T-helper 1 cell (primary cell): ENCODE measurements at places on chromosomes 7 and 10.

DNA sequence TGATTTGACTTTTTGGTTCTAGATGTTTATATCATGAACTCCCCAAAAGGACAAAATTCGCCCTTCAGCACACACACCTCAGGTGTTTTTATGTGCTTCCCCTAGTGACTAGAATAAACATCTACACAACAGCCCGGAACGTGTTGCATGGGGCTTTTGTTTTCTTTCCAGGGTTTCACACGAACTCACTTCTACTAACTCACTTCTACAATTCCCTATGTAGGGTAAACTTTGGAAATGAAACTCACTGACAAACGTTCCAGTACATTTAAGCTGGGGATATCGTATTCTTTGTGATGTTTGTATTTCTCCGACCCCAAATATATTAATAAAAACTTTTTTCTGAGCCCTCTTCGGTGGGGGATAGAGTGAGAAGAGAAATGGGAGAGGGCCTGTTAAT is 1.4 kb downstream of the TRA2A start:
- DNase-seq, result peak; percentile 46

DNA sequence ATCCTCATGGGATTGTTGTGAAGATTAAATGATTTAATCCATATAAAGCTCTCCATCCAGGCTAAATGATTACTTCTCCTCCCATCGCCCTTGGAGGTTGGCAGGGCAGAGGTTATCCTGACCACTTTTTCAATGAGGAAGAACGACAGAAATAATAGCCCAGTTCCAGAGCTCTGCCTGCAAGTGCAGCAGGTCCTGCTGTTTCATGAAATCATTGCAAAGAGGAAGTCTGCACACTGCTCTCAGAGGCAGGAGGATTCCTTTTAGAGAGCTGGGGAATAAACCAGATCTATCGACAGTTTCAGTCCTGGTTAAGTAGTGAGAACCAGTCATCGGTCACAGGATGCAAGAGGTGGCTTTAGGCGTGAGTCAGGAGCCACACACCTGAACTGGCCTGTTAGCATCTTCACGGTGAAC is 25.0 kb upstream of the CDH23 start:
- DNase-seq, result no peak

DNA sequence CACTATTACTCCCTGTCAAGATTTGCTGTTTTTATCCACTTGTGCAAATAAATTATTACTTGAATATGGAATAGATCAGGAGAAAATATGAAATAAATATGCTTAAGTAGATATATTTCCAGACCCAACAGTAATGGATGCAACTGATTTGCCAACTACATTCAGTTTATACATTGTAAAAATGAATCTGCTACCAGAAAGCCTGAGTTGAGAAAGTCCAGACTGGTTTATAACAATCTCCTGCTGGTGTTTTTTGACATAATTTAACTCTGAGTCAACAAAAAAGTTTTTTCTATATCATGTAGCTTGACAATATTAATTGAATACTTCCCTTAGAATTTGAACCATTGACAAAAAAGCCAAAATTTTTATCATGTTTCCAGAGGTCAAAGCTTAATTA is 265.8 kb upstream of the SEMA3D start:
- DNase-seq, result no peak

DNA sequence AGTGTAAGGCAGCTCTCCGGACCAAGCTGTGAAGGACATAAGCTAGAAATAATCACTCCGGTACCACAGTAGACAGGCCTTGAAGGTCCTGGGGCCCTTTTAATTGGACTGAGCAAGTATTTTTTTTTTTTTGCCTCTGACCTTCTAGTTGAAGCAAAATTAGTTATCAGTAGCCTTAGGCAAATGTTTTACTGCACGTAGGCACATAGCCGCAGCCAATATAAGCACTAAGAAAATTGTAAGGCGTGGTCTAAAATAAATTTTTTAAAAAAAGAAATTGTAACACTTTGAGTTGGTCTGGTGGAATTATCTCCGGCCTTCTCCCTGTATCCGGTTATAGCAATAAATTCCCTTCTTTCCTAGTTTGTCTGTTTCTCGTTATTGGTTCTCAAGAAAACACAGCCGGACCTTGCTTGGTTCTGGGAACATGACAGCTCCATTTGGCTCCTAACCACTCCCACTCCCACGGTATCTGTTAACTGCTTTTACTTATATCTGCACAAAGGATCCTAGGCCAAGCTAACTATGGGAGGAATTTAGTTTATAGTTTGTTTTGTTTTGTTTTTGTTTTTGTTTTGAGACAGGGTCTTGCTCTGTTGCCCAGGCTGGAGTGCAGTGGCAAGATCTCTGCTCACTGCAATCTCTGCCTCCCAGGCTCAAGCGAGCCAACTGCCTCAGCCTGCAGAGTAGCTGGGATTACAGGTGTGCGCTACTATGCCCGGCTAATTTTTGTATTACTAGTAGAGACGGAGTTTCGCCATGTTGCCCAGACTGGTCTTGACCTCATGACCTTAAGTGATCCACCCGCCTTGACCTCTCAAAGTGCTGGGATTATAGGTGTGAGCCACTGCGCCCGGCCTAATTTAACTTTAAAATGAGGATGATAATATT is 124.4 kb upstream of the KIF5B start:
- DNase-seq, result no peak

DNA sequence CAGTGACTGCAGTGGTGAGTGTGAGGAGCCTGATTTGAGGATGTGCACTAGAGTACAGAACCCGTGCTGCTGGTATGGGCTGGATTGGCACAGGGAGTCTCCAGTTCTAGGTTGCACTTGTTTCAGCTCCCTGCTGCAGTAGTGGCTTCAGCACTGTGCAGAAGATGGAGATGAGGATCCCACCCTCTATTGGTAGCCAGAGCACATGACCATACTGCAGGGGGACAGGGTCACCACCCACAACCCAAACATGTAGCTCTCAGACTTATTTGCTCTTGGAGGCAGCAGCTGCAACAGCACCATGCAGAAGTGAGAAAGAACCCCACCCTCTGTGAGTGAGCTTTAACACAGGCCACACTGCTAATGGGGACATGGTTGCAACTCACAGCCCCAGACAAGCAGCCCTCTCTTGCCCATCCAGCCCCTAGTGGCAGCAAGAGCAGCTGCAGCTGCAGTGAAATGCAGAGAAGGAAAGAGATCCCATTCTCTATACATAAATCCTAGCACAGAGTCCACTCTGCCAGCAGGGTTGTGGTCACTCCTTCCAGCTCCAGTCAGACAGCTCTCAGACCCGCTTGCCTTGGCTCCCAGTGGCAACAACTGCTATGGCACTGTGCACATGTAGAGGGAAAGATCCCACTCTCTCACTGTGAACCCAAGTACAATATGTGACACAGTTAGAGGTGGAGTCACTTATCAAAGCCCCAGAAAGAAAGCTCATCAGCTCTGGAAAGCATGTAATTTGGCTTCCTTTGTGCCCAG is 51.4 kb upstream of the SCIN start:
- DNase-seq, result no peak

DNA sequence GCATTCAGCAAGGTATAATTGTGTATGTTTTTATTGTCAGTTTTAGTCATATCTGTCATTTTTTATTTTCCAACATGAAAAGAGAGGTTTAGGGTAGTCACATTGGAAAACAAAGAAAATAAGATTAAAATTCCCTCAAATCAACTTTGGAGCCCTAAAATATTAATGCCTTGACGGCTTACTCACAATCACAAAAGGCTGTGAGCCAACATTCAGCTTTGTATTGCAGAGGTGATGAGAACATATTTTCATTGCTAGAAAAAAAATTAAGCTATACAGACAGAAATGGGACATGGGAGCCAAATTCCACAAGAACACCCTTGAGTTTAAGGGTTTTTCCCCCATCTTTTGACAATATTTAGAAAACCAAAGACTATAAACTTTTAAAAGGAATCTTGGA is 30.2 kb downstream of the CALD1 start:
- DNase-seq, result no peak

- no peak for DNase-seq
Observed at GRCh38 chr7:137266764-137267163, 76.8 kb downstream of the PTN start.

GRCh38 chr7:76294344-76295024 is 8.0 kb upstream of the HSPB1 start:
- no peak for DNase-seq

- peak; percentile 88 for DNase-seq
Observed at GRCh38 chr7:111138193-111138569, 47.3 kb downstream of the LRRN3 start.

GRCh38 chr7:37964196-37964595 is 43.8 kb downstream of the EPDR1 start:
- no peak for DNase-seq

DNA sequence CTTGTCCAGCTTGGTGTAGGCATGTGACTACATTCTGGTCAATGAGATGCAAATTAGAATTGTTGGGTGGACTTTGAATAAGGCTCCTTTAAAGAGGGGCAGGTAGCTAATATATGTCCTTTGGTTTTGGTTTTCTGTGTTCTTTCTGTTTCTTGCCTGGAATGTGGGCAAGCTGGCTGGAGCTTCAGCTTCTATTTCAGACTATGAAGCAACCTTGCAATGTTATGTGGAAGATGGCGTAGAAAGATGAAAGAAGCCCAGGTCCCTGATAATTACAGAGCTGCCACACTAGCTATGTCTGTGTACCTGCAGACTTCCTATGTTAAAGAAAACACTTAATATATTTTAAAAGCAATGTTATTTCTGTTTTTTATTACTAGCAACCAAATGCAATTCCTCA is 46.2 kb downstream of the NEURL1 start:
- DNase-seq, result no peak

GRCh38 chr7:42014625-42015618 is 222.1 kb downstream of the GLI3 start:
- no peak for DNase-seq

DNA sequence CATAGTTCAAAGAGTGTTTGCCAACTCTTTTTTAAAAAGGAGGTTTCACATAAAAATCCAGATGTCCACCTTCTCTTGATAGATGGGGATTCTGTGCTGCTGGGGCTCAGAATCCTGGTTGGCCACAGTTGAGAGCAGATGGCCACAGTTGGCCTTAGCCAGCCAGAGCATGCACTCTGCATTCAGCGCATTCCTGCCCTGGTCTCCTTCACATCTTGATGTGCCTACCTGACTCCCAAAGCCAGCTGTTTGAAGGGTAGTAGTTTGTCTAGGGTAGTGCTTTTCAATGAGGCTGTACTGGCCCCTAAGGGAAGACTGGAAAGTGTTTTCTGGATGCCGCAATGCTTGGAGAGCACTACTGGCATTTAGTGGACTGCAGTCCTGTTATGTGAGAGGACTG is 208.1 kb upstream of the HDAC9 start:
- no peak for DNase-seq

- DNase-seq, result no peak
Observed at GRCh38 chr10:58839771-58840170, 327.1 kb downstream of the BICC1 start.

- no peak for DNase-seq
Observed at GRCh38 chr7:116710764-116711452, 38.9 kb downstream of the MET start.

GRCh38 chr7:22173685-22174573 is 183.0 kb downstream of the RAPGEF5 start:
- DNase-seq, result no peak

DNA sequence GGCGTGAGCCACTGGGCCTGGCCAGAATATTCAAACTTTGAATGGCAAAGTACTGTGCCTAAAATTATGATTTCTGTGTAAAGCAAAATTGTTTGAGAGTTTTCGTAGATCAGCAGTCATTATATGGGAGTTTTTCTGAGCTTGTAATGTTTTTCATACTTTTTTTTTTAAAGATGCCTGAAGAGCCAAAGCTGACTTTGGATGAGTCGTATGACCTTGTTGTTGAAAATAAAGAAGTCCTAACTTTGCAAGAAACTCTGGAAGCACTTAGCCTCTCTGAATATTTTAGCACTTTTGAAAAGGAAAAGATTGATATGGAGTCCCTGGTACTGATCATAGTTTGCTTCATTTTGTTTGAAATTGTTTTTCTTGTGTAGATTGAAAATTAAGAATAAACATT is 26.7 kb downstream of the SEC23IP start:
- DNase-seq, result no peak

DNA sequence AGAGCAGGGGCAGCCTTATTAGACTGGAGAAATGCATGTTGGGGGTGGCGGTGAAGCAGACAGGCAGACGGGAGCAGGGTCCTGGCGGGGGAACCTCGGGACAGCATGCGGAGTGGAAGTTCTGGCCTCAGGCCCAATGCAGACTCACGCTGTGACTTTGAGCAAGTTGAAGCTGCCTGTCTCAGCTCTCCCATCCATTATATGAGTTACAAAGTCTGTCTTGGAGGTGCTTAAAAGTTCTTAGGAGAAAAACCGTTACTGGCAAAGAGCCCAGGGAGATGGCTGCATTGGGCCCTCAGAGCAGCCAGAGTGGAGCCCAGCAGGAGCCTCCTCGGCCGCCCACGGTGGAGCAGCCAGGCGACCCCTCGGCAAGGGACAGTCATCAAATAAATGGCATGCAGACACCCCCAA is 509.5 kb downstream of the PLXNA4 start:
- DNase-seq, result no peak

- no peak for DNase-seq
Observed at GRCh38 chr10:45155784-45156183, 155.1 kb downstream of the ZNF22 start.

- no peak for DNase-seq
Observed at GRCh38 chr7:129784437-129784782, 168.3 kb downstream of the UBE2H start.

GRCh38 chr10:114262496-114262895 is 23.4 kb downstream of the VWA2 start:
- no peak for DNase-seq

- no peak for DNase-seq
Observed at GRCh38 chr7:92769394-92769699, 67.0 kb downstream of the CDK6 start.

DNA sequence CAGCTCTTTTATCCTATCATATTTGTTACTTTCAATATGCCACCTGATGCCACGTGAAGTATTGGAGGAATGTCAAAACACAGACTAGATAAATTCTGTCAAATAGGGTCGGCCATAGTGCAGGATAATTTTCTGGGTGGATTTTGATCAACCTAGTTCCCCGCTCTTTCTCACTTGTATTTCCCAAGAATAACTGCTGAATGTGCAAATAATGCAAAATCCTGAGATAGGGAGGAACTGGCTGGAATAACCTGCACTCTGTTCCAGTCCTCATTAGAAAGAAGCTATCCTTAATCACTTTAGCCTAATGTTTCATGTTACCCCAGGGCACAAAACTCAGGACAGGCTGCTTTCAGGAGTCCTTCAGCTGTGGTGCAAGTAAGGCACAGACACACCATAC is 33.9 kb downstream of the ZWINT start:
- DNase-seq, result no peak

GRCh38 chr10:13371897-13372470 is 23.9 kb upstream of the SEPHS1 start:
- peak; percentile 46 for DNase-seq

- DNase-seq, result no peak
Observed at GRCh38 chr10:114256822-114257221, 17.8 kb downstream of the VWA2 start.

DNA sequence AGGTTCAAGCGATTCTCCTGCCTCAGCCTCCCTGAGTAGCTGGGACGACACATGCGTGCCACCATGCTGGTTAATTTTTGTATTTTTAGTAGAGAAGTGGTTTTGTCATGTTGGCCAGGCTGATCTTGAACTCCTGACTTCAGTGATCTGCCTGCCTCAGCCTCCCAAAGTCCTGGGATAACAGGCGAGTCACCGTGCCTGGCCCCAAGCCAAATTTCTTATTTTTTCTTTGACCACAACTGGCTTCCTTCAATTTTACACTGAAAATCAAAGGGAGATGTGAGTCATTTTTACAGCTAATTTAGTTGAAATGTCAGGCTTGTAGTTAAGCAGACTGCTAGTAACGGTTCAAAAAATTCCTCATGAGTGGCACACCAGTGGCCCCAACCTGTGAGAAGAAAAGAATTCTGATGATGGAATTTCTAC is 7.8 kb downstream of the RNF216 start:
- no peak for DNase-seq
